ENCODE measurements at places on chromosomes 16 and 17.

DNA sequence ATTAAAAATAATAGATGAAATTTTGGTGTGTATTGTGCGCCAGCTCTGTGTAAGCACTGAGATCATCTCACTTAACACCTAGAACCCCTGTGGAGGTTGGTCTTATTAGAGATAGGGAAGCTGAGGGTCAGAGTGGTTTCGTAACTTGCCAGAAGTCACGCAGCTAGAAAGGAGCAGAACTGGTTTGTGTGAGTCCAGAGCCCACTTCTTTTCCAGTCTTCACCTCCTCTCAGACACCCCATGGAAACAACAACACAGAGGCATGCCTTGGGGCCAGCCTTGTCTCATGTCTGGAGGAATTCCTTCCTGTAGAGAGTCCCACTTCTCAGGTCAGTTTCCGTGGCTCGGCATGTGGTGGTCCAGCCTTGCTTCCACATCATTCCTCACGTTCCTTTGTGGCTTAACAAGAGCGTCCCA is 16.5 kb downstream of the YPEL2 start:
- no peak for DNase-seq

DNA sequence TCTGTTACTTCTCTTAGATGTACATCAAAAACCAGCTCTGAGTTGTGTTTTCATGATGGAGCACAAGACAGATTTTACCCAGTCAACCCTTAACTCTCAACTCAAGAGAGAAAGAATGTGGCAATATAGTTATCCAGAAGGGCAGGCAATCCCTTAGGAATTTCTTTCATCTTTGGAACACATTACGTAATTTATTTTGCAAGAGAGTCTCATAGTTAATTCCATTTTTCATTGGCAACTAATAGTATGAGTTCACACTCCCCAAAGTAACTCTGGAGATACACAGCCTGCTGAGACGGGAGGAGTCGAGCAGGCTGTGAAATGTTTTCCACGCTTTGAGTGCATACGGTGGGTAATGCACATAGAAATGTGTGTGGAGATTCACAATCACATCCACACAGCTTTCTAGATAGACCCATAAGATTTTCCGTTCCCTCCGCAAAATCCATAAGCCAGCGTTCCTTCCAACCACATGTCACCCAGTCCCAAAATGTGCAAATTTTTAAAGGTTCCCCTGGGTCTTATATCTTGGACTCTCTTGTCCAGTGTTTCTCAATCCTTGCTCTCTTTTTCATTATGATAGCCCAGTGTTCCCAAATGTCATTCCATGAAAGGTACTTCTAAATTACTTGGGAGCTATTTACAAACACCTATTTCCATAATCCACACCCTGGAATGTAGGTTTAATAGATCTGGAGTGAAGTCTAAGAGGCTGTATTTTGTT is 8.4 kb upstream of the CDRT4 start:
- DNase-seq: no peak

DNA sequence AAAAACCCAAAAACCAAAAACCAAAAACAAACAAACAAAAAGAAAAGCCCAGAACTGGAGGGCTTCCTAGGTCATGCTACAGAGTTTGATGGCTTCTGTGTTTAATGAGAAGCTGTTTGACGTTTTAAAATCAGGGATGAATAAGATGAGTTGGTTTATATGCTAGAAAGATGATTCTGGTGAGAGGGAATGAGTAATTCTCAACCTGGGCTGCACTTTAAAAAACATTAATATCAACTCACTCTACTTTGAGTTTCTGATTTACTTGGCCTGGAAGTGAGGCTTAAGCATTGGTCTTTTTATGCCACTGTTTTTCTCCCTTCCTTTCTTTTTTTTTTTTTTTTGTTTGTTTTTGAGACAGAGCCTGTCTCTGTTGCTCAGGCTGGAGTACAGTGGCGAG is 5.1 kb downstream of the RGS9 start:
- no peak for DNase-seq

- no peak for DNase-seq
Observed at GRCh38 chr17:38509772-38510420, 81.6 kb downstream of the ARHGAP23 start.

- DNase-seq: no peak
Observed at GRCh38 chr16:77863250-77863649, 74.9 kb downstream of the VAT1L start.

- DNase-seq: no peak
Observed at GRCh38 chr17:32854832-32855389, 22.0 kb downstream of the MYO1D start.

GRCh38 chr17:27247071-27247957 is 46.6 kb upstream of the WSB1 start:
- DNase-seq: no peak

DNA sequence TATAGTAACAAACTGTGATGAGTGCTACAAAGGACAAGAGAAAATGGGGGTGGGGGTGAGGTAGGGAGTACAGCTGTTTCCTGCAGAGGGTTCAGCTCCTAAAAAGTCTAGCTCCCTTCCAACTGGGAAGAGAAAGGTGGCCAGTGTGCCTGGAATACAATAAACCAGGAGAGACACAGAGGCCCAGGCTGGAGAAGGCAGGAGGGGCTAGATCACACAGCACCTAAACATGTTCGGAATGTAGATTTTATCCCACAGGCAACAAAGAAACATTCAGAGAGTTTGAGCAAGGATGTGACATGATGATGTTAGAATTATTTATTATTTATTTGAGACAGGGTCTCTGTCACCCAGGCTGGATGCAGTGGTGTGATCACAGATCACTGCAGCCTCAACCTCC is 10.2 kb downstream of the TEX2 start:
- DNase-seq: no peak

- no peak for DNase-seq
Observed at GRCh38 chr17:64448665-64449512, at the start of gene MILR1. Gene MILR1 (plus strand): TSS chr17:64449115. CDS start chr17:64449169, 54 bp downstream.

GRCh38 chr16:56617212-56618085 is 8.1 kb upstream of the MT1E start:
- DNase-seq: no peak

- no peak for DNase-seq
Observed at GRCh38 chr17:50884439-50885311, 18.5 kb upstream of the TOB1 start.

DNA sequence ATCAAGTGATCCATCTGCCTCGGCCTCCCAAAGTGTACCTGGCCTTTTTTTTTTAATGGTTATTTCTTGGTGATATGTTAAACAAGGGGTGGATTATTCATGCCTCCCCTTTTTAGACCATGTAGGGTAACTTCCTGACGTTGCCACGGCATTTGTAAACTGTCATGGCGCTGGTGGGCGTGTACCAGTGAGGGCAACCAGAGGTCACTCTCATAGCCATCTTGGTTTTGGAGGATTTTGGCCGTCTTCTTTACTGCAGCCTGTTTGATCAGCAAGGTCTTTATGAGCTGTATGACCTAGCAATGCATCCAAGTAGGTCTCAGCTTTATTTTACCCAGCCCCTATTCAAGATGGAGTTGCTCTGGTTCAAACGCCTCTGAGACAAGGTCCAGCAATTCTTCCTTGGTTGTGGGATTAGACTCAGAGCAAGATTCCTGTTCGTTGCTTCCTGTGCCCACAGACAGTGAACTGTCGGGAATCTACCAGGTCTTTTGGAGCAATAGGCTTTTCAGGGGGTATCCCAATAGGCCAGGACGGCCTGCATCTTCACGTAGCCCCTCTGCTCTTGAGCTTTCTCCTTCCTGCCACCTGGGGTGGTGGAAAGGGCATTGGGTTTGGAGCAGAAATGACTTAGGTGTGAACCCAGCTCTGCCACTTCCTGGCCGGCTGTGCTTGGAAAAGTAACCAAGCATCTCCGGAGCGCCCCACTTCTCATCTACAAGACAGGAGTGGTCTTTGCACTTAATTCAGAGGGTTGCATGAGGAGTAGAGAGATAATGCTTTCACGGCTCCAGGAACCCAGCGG is 52.9 kb upstream of the SEC14L1 start:
- no peak for DNase-seq

DNA sequence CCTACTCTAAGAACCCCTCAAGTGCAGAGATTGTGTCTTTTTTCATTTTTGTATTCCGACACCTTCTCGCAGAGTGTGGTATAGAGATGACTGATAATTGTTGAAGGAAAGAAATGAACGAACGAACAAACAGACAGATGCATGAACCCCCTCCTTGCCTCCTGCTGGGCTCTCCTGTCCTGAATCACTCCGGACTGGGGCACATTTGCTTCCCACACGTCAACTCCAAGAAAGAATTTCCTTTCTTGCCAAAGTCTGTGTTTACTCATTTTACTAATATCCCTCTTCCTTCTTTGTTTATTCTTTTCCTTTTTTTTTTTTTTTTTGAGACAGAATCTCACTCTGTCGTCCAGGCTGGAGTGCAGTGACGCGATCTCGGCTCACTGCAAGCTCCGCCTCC is 37.5 kb upstream of the BHLHA9 start:
- no peak for DNase-seq

DNA sequence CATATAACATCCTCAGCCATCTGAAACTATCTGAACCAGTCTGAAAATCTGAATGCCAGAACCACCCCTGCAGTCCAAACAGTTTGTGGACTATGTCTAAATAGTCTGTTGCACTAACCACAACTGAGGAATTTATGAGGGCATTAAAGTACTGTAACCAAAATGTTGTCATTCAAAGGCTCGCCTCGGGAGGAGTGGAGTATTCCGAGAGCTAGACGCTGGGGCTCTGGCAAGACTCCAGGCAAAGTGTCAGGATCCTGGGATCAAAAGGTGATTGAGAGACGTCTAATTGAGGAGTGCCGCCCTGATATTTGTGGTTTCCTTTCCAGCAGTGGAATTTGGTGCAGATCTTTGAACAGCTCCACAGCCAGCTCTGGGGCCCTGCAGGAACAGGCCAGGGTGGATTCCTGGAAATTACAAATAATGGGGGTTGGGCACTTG is 142.9 kb upstream of the MYOCD start:
- no peak for DNase-seq

GRCh38 chr16:31357324-31358109 is 2.5 kb downstream of the ITGAX start:
- DNase-seq: no peak

DNA sequence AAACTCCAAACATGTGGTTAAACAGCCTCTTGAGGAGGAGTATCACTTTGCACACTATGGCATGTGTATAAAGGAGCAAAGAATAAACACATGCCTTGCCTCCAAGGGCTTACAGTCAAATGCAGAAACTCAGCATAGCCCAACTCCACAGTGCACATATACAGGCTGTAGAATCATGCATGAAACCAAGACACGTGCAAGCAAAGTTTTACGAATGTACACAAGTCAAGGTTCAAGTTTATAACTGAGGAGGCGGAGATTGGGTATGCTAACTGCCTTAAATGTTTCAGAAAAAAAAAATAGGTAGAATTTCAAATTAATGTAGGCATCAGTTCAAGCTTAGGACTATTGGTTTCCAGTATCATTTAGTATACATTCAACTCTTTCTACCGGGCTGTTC is 321.1 kb downstream of the SOX9 start:
- DNase-seq: no peak

- no peak for DNase-seq
Observed at GRCh38 chr16:88883946-88884345, 17.5 kb upstream of the PABPN1L start.

DNA sequence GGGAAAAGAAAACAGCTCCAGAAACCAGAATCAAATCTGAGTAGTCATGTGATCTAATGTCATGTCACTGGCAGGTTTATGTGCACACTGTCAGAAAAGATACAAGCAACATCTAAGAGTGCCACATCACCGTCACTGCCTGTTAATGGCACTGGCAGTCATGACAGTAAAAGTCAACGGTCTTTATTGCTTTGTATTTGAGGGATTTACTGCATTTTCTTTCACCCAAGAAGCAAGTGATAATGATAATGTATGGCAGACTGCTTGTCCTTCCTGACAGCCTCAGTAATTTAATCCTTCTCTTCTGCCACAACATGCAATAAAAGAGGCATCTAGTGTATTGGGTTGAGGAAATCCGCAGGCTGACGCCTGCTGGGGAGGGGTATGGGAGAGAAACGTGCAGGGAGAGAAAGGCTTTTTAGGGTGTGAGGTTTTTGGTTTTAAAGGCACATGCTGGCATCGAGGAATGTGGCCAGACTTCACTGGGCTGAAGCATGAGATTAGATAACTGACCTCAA is 92.4 kb downstream of the RPGRIP1L start:
- DNase-seq: no peak

DNA sequence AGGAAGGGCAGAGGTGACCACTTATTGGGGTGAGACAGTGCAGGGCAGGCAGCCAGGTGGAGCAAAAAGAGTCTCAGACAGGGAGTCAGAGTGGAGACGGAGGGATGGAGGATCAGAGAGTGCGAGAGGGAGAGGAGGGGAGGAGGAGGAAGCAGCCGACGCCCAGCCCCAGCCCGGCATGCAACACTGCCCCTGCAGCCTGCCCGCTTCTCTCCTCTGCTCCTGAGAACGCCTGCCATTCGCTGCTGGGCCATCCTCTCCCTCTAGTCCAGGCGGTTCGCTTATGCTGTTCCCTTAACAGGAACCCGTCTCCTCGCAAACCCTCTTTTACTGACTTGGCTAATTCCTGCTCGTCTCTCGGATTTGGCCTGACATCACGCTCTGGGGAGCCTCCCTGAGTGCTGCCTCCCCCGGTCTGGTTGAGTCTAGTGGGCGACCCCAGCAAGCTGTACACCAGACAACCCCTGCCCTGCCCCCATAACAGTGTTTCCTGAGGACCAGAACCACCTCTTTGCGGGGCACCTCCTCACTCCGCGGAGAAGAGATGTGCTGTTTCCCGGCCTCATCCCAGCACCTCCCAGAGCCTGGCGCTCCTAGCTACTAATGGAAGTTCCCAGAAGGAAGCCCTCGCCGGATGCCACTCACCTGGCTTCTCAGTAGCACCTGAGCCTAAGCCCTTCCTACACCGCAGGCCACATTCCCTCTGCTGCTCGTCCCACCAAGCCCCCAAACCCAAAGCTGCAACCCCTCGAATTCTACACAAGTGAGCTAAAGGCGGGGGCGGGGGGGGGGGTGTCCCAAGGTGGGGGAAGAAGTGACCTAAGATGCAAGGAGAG is 61.2 kb upstream of the CCL1 start:
- no peak for DNase-seq

DNA sequence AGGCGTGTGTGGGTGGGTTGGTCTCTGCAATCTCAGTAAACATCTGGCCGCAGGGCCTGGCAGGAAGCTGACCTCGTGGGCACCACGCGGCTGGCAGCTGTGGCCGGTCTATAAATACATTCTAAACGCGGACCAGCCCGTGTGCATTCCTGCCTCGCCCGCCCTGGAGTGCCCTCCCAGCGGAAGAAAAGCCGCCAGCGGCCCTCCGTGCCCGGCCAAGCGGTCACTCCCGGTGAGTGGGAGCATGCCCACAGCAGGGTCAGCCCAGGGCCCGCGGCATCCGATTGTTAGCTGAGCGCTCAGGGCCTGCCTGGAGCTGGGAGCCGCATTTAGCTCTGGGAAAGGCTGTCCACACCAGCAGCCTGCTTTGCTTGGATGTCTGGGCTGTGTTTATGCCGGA is 10.3 kb downstream of the ZNF469 start:
- no peak for DNase-seq
